Body of pancreas (tissue), 4 donors: ENCODE measurements at places on chromosomes 7 and 10. TPM values are rescaled to one million over a fixed set of nuclear protein-coding genes. Genes with fewer than 3 reads are reported as not detected.

GRCh38 chr10:63562391-63562790, 41.2 kb downstream of the REEP3 start:
- H3K36me3 ChIP-seq, result no peaks in the 10 kb centered on the region
- H3K27me3 ChIP-seq, result no peaks in the 10 kb centered on the region
- H3K4me1 ChIP-seq, result no peaks in the 10 kb centered on the region
- H3K27ac ChIP-seq, result no peak overlapping the region

DNA sequence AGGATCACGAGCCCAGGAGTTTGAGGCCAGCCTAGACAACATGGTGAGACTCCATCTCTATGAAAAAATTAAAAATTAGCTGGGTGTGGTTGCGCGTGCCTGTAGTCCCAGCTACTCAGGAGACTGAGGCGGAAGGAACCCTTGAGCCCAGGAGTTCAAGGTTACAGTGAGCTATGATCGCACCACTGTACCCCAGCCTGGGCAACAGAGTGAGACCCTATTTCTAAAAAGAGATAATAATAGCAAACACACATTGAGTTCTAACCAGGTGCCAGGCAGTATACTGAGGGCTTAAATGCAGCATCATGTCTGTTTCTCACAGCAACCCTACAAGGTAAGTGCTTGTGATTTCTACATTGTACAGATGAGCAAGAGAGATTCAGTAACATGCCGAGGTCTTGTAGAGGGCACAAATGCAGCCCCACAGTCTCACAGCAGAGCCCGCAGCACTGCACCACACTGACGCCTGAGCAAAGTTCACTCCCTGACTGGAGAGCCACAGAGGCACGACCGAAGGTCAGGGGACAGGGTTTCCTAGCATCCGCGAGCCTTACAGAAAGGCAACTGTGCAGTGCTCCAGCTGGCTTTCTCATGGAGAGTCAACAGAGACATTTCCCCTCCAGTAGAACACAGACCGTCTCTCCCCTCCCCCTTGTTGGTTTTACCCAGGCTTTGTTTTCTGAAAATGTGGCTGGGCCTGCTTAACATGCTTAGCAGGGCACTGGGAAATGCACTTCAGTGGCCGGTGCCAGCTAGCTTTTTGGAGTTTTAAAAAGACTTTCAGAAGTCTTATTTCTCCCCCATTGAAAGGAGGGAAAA, 36.5 kb downstream of the PDSS1 start:
- no peaks in the 10 kb centered on the region for H3K27me3 ChIP-seq
- DNase-seq, result no peak
- H3K36me3 ChIP-seq, result no peaks in the 10 kb centered on the region
- no peaks in the 10 kb centered on the region for H3K4me1 ChIP-seq
- H3K4me3 ChIP-seq, result no peak overlapping the region

DNA sequence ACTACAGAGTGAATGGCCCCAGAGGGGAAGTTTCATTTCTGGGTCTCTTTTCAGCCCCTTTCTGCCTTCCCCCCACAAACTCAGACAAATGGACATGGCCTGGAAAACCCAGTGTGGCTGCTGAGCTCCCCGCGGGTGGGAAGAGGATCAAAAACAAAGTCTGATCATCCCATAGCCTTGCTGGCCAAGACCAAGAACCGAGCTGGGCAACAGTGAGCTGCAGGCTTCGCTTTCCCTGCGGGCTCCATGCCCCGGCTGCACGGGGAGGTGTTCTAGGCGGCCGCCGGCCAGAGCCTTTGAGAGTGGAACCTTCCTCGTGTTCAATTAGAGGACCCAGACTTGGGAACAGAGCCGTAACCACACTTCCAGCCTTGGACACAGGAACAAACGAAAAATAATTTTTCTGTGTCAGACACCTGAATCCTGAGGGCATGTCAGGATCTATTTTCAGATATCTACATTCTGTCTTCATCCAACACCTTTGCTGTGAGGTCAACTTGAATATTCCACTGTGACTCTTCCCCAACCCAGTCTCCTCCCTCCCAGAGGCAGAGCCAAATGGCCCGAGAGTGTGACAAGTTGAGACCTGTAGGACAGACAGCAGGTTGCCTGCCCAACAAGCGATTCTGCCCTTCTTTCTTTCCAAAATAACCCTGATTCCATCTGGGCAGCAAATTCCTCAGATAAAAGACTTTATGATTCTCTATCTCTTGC, 26.0 kb downstream of the WDR86 start:
- no peak overlapping the region for H3K27ac ChIP-seq
- no peak overlapping the region for H3K4me3 ChIP-seq
- no peaks in the 10 kb centered on the region for H3K36me3 ChIP-seq
- no peaks in the 10 kb centered on the region for H3K27me3 ChIP-seq

DNA sequence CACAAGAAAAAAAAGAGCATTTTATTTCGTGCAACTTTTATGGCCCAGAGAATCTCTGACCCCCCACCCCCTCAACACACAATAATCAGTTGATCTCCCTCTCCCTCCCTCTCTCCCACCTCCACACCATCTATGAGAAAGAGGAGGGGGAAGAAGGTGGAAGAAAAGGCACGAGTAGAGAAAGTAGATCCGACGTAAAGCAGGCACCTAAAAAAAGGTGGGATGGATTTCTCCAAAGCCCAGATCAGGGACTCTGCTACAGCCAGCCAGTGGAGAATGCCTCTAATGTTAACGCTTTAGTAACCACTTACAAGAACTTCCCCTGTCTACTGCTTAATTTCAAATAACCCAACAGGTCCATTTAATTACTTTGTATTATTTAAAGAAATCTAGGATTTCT, 24.4 kb downstream of the KMT2C start:
- no peak overlapping the region for H3K27ac ChIP-seq
- no peak for DNase-seq
- H3K27me3 ChIP-seq, result no peaks in the 10 kb centered on the region
- peaks cover 11% of the 10 kb centered on the region for H3K4me1 ChIP-seq
- no peaks in the 10 kb centered on the region for H3K36me3 ChIP-seq

NEUROG3 gene
- total RNA-seq, result not detected

SEMA3D gene
- 1.3 TPM for total RNA-seq

TNKS2 gene
- total RNA-seq, result 23.4 TPM
